ENCODE measurements at places on chromosomes 16 and 17.

DNA sequence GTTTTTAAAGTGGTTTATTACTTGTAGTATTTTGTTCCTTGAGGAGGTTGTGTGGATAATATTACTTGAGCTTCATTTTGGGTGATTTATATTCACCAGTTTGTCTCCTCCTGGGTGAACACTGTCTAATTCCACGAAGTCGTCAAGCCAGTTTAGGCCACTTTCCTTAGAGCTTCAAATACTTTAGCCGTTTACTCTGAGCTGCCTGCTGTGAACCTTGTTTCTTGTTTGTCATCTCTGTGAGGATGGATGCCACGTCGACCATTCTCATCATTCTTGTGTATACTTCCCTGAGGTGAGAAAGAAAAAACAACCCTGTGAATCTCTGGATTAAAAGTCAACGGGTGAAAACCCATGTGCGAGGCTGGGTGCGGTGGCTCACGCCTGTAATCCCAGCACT lies 9.0 kb downstream of the KRT24 start:
- no peak for DNase-seq

- no peak for DNase-seq
Measured at GRCh38 chr16:24102209-24102660, 153.9 kb upstream of the CACNG3 start.

DNA sequence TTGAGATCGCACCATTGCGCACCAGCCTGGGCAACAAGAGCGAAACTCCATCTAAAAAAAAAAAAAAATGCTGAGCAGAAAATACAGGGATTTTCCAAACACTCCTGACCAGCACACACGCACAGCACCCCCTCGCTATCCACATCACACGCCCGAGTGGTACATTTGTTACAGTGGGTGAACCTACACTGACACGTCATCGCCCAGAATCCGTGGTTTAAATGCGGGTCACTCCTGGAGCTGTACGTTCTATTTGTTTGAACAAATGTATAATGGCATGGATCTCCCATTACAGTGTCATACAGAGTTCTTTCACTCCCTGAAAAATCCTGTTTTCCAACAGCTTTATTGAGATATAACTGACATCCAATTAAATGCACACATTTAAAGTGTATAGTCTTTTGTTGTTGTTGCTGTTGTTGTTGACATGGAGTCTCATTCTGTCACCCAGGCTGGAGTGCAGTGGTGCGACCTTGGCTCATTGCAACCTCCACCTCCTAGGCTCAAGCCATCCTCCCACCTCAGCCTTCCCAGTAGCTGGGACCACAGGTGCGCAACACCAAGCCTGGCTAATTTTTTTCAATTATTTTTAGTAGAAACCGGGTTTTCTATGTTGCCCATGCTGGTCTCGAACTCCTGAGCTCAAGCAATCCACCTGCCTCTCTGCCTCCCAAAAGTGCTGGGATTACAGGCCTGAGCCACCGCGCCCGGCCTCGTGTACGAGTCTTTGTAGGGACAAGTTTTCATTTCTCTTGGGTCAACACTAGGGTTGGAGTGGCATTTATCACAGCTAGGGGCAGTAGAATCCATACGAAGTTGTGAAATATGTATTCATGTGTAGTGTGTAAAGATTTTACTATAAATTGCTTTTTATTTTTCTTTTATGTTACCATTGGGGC lies 4.4 kb upstream of the CARHSP1 start:
- DNase-seq = no peak

DNA sequence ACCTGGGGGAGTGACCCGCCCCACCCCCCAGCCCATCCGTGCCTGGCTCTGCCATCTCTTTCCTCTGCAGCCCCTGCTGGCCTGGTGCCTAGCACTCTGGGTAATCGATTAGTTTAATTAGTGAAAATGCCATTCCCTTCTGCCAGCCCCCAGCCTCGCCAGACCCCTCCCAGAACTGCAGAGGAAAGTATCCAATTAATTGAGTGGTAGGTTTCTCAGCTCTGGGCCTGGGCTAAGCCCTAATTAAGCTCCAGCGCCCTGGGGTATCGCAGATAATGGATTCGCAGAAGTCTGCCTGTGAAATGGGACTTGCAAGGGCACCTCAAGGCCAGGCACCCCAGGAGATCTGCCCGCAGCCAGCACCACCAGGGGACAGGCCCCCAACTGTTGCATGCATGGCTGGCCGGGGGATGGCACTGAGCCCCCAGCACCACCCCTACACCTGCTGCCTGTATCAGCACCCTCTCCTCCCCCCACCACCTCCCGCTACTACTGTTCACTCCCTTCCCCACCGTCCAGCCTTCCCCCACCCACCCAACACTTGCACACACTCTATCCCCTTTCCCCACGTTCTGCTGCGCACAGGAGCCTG lies 19.7 kb upstream of the SPPL2C start:
- DNase-seq = no peak

DNA sequence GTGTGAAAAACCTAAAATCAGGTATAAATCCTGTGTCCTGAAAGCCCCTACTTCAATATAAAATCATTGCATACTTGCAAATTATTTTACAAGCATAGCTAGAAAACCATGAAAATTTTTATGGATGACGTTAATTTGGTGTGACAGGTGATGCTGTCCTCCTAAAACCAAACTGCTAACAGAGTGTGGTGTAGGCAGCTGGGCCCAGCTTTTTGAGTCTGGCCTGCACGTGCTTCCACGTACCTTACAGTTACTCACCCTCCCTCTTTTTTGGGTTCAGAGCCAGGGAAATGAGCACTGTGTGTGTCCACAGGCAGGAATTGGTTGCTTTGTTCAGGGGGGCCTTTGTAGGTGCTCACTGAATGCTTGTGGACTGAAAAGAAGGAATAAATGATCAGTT lies 36.4 kb downstream of the CLEC16A start:
- no peak for DNase-seq

- DNase-seq = peak; percentile 96
Measured at GRCh38 chr16:30377812-30378235, 3.2 kb downstream of the MYL11 start.

GRCh38 chr16:72969146-72969545 lies 78.8 kb downstream of the ZFHX3 start:
- DNase-seq = no peak

DNA sequence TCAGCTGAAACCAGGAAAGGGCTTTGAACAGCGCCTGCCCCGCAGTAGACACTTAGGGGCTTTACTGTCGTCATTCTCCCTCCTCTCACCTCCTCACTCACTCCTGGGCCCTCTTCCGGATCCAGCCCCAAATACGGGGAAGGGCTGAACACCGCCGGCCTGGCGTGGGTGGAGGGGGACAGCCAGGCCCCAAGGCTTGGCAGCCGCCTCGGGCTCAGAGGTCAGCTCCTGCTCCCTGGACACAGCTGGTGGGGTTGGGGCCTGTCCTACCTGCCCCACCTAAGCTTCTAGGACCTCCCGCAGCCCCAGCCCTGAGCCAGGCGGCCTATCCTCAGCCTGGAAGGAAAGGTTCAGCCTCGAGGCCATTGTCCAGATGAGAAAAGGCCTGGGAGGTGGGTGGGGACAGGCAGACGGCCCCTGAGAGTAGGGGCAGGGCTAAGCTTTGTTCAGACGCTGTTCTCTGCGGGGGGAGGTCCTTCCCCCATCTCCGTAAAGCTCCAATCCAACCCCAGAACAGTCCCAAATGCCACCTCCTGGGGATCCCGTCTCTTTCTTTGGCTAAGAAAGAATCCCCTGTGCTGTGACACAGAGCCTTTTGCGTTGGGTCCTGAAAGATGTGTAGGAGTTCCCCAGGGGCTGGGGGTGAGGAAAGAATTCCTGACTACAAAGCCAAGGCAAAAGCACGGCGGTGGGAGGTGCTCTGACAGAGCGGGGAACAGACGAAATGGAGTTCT lies 881 bp upstream of the LLGL1 start:
- no peak for DNase-seq

- no peak for DNase-seq
Measured at GRCh38 chr17:29155227-29155965, 24.8 kb downstream of the MYO18A start.

DNA sequence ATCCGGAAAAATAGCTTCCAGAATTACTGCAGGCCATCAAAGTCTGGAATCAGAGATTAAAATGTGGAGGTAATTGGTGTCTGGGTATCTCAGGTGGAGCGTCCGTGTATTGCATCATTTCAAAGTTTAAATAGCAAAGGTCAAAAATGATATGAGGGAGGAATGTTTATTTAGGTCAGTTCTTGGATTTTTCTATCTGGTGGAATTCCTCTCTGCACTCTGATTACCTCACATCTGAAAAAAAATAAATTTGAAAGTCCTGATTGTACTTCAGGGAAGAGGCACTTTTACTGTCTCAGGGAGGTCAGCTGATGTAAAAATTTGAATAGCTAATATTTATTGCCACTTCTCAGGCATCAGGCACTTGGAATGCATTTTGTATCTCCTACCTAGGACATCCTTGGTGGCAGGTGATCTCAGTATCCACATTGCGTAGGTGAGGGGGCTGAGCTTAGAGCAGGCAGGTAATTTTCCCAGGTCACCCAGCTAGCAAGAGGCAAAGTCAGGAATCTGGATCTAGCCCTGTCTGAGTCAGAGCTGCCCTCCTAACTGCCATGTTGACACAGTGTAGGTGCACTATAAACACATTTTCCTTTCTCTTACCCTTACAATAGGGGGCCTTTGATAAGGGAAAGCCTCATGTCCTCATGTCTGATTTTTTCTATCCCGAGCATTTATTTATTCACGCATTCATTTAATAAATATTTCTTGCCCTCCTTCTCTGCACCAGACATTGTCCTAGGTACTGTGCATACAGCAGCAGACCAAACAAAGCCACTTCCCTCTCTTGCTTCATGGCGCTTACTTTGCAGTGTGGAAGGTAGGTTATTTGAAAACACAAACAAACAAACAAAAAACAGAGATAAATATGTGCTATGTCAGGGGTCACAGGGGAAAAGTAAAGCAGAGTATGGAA lies 454.3 kb downstream of the HAPSTR1 start:
- DNase-seq = no peak

- no peak for DNase-seq
Measured at GRCh38 chr17:76792348-76792747, 54.4 kb downstream of the MFSD11 start.

DNA sequence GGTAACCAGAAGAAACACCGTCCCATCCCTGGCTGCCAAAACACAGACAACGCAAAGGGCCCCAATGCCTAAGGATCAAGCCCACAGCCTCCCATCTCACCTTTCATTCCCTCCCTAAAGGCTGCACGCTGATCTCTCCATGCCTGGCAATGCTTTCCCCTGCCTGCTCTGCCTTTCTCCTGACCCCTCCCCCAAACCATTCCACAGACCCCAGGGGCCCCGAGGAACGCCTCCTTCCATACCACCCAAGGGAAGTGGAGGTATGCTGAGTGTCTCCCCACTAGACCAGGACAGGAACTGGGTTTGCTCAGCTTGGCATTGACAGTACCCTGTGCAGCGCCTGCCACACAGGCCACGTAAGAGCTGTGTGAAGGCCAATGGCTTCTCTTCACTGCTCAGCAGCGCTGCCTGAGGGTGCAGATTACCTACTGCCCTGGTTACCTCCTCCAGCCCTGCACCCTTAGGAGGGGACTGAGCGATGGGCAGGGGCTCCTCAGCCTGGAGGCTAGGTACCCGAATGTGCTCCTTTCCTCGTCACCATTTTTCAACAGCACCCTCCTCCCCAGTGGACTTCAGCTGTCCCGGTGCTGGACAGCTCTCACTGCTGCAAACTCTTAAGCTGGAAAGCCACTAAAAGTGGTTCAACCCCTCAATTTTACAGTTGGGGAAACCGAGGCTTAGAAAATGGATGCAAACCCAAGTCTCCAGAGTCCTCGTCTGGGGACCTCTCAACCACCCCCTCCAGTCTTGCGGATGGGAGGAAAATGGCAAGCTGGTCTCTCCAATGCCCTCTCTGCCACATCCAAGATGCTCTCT lies 45.0 kb downstream of the SRCIN1 start:
- peak; percentile 61 for DNase-seq

GRCh38 chr16:12293017-12293618 lies 316.6 kb downstream of the SNX29 start:
- no peak for DNase-seq

DNA sequence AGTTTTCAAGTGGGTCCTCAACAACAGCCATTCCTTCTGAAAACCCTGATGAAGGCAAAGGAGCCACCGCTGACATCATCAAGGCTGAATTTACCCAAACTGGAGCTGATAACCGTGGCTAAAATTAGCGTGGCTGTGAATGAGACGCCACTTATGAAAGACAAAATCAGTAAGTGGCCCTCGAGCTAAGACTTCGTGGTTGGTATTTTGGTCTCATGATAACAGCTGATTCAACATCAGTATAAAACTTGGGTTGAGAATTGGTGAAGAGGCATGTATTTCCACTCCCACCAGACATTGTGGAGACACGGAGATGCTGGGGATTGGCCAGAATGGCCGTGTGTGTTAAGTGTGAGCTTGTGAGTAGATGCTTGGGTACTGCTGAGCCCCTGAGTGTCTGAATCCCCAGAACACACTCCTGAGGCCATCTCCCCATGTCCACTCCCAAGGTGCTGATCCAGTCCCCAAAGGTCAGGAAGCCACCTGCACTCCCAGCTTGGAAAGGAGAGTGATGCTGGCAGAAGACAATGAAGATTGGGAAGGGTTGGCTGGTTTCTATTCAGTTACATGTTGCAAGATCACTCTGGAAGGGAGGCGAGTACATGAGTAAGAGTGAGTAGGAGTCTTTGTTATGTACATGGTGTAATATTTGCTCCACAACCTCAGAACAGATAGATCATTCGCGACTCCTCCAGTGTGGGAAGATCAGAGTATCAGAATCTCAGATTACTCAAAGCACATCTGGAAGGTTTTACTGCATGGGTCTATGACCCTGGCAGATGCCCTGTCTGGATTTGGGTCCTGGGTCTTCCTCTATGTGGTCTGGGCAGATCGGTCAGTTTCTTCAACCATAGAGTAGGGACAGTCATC lies 207.7 kb downstream of the HS3ST3A1 start:
- no peak for DNase-seq

DNA sequence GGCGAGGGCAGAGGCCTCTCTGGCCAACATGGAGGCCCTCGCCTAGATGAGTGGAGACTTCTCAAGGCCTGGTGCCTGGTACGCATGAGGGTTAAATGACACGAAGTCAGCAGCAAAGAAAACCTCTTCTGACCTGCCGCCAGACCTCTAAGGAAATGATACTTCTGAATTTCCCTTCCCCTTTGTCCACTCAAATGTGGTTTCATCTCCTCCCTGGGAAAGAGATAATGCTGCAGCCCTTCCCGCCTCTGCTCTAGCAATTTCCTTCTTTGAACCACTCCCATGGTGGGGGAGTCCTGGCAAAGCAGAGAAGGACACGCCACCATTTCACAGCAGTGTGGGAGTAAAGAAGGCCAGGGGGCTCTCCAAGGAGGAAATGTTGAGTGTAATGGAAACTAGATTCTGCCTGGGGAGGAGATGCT lies 65.7 kb upstream of the BCAR1 start:
- DNase-seq = no peak

DNA sequence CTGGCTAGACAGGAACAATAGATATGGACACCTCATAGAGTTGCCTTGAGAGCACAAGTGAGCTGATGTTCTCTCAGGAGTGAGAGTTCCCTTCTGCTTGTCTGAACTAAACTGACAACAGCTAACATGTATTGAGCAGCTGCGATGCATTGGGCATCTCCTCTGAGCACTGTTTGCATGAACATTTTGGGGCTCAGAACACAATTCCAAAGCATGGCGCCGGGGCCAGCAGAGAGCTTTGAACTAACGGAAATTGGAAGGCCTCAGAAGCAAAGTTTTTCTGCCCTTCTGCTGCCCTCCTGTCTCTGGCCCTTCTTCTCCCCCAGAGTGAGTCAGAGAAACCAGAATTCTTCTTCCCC lies 38.1 kb downstream of the TRPV2 start:
- DNase-seq = no peak

- DNase-seq = no peak
Measured at GRCh38 chr17:36001862-36002603, 680 bp upstream of the CCL15 start.
